CD4-positive, alpha-beta T cell treated with Interleukin-1 beta for 1 hour (primary cell): ENCODE measurements at places on chromosomes 11 and 22.

GRCh38 chr11:104525416-104525815, 361.5 kb upstream of the PDGFD start:
- DNase-seq: no peak

DNA sequence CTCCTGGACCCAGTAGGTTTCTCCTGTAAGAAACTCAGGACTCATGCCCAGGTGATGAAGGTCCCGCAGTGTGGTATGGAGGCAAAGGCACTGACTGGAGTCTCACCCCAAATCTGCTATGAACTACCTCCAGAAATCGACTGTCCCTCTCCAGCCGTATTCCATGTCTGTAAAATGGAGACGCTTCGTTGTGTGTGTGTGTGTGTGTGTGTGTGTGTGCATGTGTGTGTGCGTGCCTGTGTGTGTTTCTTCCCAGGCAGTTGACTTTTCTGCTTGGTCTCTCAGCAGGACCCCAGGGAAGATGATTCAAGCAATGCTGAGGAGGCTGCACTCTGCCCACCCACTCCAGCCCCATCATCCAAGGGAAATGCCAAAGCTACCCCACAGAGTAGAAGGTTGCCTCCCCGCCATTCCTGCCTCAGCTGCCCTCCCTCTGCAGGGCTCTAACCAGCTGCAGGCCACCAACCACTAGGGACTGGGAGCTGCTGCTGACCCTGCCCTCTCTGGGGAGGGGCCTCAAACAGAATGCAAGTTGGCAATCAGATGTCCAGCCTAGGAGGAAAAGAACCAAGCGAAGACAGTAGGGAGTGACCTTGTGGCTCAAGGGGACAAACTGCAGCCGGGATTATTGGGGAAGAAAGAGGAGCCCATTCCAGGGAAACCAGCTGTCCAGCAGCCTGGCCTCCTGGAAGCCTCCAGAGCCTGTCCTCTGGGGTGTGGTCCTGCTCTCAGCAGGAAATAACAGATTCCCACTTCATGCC, 56.2 kb downstream of the SLC22A12 start:
- no peak for DNase-seq

DNA sequence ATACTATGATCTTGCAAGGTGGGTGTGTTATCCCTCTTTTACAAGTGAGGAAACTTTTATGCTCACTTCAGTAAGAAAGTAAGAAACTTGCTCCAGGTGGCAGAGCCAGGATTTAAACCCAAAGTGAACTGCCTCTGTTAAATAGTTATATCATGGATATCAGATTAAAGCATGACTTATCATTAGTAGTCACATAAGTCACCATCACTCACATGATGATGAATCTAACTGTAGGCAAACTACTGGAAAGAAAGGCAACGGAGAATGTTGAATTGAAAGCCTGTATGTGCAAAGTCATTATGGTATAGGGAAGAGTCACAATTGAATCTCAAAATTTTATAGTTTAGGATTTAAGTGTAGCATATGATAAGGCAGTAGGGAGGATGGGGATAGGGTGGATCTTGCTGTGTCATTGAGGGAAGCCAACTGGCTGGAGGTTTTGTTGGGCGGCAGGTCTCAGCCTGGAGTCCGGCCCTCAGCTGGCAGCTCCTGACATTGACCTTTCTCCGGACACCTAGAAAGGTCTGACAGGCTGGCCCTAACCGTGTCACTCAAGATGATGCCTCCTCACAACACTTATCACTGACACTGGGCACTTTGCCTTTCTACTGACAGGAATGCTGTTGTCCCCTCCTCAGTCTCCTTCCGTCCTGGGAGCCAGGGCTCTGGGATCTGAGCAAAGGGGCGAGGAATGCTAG, 98.3 kb downstream of the EMSY start:
- DNase-seq: no peak

DNA sequence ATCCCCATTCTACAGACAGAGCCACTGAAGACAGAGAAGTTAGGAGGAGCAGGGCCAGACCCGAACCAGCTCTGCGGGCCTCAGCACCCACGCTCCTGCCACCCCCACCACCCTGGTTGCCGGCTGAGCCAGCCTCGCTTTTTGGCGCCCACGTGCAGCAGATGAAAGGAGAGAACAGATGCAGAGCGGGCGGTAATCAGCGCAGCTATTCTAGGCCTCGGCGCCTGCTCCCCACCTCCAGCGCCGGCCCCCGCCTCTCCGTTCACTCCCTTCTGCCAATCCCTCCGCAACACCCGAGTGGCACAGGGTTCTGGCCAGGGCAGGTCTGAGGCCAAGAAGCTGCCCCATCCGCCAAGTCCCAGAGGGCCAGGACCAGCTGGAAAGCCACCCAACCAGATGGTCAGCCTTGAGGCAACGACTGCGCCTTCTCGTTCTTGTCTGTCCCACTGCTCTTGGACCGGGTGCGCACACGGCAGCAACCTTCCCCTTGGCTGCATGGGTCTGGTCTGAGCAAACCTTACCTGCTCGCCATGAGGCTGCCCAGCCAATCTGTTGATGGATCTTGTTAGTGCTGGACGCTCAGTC, 16.8 kb downstream of the DNAL4 start:
- DNase-seq: no peak

GRCh38 chr11:44849922-44850321, 100.8 kb downstream of the TP53I11 start:
- no peak for DNase-seq

DNA sequence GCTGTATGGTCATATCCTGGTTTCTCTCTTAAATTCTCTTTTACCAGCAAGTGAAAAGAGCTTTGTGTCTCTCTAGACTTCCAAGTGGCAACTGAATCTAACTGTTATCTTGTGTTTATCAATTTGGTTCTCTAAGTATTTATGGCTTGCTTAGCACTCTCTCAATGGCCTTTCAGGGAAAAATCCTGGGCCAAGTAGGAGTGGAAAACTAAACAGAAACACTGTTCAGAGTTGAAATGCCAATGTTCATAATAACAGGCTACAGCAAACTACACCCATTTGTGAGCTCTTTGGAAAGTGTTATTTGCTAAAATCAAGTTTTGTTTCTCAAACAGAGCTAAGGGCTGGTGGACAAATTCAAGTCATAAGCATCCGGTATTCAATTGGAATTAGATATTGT, 10.1 kb downstream of the MMP12 start:
- no peak for DNase-seq

DNA sequence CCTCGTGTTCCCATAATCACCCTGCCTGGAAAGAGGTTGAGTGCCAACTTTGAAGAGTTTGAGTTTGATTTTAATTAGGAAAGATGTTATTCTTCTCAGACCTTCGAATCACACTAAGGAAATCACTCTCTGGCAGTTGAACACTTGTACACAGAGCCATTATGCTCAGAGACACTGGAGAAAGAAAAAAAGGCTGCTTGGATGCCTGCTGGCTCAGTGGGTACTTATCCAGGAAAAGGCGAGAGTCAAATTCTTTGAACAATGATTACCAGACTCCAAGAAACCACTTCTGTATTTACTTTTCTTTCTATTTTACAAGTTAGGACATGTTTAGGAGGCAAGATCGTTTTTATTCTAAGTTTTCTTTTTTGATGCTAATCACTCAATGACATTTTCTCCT, 438.5 kb upstream of the FAT3 start:
- DNase-seq: no peak

DNA sequence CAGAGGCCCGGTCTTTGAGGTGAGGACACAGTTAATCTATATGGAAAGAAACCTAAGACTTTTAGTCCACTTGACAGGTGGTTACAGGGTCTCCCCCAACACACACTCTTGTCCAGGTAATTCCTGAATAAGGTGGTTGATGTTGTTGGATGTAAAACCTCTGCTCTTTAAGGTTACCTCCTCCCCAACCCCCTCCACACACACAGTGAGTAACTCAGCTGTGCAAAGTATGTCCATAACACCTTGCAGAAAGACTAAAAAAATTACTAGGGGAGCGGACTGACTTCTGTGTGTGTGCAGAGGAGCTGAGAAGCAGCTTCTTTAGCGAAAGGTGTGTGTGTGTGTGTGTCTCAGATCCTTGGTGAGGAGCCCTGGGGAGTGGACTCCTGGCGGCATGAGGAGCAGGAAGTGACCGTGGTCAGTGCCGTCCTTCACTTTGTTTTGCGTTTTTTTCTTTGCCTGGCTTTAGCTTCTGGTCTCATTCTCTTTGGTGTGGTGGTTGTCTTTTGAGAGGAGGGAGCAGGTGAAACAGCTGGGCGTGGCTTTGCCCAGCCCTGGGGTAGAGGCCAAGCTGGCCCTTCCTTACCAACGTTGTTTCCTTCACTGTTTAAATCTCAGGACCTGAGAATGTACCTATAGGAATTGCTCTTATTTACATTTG, 1.7 kb downstream of the ZBED4 start:
- no peak for DNase-seq

GRCh38 chr11:98736833-98737232, 283.9 kb upstream of the CNTN5 start:
- no peak for DNase-seq

- no peak for DNase-seq
Measured at GRCh38 chr11:32940865-32941264, 48.3 kb downstream of the QSER1 start.

GRCh38 chr22:49827853-49828598, at the start of gene BRD1:
BRD1 (minus strand) TSS chr22:49827873; CDS start chr22:49824317, 3,556 bp downstream.
- peak; percentile 68 for DNase-seq

DNA sequence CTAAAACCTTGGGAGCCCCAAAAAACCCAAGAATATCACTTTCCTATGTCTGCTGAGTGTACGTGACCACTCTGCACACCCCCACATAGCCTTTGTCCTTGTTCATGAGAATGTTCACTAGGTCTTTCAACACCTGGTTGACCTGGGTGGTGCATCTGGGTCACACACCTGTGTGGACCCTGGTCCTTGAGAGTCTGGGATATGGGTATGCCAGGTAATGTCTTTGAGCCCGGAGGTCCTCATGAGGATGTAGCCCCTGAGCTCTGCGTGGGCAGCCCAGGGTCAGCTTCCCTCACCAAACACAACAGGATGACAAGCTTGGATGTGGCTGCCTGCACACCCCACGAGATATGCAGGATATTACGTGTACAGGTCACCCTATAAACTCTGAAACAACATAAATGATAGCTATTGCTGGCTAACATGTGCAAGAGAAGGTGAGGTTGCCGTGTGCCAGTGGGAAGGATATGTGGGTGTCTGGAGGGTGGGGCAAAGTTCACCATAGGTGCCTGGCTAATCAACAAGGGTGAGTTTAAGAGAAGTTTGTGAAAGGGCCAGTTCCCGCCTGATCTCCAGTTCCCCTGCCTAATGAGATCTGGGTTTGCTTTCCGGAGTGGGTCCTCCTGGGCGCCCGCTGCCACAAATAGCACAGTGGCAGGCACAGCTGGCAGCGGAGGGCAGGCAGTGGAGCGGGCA, 1.4 kb upstream of the PPARA start:
- DNase-seq: peak; percentile 33

- DNase-seq: no peak
Measured at GRCh38 chr11:44770401-44770800, 43.6 kb downstream of the TSPAN18 start.

GRCh38 chr22:25419247-25420113, 145.0 kb upstream of the GRK3 start:
- DNase-seq: peak; percentile 63

DNA sequence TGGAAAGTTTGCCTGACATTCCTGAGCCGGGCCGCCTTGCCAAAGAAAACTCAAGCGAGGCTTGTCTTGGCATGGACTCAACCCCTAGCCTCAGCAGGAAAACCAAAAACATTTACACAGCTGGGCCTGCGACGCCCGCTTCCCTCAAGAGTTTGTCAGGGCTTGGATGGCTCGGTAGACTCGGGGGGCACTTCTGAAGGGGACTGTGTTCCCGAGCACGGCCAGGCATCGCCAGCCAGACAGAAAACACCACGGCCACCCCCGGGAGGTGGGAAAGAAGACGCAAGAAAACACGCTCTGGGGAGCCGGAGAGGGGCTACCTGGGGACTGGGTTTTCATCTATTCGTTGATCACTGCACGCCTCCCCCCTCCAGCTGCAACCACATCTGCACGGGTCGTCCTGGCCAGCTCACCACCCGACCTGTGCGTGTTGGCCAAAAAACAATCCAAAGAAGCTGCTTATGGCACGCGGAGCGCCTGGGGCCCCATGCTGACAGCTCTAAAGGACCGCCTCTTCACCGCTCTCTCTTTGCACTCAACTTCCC, 380.7 kb downstream of the MN1 start:
- no peak for DNase-seq

DNA sequence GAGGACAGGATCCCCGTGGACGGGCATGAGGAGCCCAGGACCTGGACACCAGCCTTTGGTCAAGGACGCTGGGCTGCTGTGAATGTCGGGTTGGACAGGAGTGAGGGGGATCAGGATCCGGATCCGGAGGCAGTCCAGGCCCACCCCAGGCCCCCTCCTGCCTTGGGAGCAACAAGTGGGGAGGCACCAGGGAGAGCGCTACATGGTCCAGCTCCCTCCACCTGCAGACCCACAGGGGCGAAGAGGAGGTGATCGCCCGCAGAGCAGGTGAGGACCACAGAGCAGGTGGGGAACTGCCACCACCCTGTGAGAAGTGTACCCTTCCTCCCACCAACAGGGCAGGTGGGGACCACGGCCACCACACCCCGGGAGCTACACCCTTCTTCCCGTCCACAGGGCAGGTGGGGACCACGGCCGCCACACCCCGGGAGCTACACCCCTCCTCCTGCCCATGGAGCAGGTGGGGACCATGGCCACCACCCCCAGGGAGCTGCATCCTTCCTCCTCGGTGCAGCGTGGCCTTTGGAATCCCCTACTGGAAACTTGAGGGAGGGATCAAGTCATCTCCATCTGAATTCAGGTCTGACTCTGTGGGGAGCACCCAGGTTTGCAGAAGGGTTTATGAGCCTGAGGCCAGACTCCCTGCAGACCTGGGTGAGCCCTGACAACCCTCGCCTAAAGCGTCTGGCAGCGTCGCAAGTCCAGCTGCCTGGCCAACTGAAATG, 141.0 kb downstream of the BRD1 start:
- no peak for DNase-seq

GRCh38 chr22:18133452-18133851, 16.5 kb upstream of the USP18 start:
- no peak for DNase-seq

DNA sequence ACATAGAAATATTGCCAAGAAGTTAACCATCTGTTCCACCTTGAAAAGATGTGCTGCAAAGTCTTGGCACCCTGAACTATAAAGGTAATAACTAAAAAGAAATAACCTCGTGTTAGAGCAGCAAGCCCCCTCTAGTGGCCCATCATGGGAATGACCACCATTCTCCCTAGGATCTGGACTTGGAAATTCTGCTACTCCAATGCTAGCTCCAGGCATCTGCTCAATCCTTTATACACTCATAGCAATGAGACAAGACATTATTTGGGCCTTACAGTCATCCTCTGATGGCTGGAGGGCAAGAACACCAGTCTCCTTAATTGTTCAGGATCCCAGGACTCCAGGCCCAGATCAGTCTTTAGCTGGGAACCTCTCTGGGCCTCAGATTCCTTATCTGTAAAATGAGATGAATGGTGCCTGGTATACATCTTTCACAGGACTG, 76.0 kb downstream of the CWC15 start:
- peak; percentile 13 for DNase-seq

DNA sequence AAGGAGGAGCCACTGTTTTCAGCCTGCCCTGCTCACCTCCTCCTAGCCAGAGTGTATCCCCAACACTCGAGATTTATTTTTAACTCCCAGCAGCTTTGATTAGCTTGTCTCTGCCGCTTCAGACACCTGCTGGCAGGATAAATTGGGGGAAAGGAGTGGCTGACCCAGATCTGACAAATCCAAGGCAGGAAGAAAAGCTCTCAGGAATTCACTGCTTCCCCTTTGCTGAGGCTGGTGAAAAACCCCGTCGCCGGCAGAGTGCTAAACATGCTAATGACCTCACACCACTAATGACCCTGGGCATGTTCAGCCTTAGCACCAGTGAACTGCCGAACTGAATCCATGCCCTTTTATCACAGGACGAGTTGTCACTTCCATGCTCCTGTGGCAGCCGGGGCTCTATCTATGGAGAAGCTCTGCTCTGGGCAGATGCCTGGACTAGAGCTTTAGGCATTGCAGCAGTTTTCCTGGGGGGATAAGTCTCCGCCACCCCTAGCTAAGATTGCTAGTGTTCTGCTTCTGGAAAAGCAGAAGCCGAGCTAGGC, 52.2 kb downstream of the FEZ1 start:
- DNase-seq: no peak
